ENCODE measurements at places on chromosomes 7 and 10. TPM values are rescaled to one million over a fixed set of nuclear protein-coding genes. Genes with fewer than 3 reads are reported as not detected.

DNA sequence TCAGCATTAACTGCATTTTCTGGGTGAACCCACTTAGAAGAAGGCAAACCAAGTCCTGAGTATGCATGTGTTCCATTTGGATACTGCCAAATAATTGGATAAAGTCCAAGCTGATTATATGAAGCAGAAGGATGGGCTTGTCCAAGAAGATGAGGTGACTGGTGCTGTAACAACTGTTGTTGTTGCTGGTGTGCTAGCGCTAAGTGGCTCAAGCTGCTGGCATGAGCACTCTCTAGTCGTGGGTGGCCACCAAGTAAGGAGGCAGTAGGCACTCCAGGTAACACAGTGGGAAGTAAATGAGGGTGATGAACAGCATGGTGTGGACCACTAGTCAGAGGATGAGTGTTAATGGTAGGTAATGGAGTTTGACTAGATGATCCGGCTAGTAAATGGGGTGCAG lies 80.4 kb downstream of the NRBF2 start:
- DNase-seq, result no peak

Gene IFIT1B
- total RNA-seq, result not detected

GRCh38 chr10:76297358-76297757 lies 865.9 kb downstream of the LRMDA start:
- no peak for DNase-seq

Gene SPDYE6
- total RNA-seq, result not detected

DNA sequence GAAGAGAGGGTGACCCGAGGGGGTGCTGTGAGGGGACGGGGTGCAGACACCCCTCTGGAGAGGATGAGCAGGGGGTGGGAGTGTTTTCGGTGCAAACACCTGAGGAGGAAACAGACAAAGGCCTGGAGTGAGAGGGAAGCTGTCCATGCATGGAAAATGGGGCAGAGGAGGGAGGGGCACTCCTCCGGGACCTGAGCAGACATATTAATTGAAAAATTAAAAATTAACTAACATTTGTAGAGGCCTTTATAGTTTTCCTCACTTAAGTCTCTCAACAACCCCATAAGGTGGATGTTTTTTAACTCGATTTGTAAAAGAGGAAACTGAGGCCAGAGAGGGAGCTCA lies 1.2 kb downstream of the VPS37D start:
- DNase-seq, result no peak

DNA sequence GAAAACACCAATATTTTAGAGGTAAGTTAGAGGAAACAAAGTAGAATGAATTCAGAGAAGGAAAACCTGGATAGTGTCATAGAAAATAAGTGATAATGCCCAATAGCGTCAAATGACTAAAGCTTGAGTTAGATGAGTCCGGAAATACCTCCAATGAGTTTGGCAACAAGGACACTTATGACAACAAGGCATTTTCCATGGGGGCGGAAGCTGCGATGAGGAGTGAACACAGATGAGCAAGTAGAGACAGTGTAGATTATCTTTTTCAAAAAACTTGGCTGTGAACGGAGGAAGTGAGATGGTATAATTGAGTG lies 383 bp upstream of the R3HCC1L start:
- DNase-seq, result no peak

DNA sequence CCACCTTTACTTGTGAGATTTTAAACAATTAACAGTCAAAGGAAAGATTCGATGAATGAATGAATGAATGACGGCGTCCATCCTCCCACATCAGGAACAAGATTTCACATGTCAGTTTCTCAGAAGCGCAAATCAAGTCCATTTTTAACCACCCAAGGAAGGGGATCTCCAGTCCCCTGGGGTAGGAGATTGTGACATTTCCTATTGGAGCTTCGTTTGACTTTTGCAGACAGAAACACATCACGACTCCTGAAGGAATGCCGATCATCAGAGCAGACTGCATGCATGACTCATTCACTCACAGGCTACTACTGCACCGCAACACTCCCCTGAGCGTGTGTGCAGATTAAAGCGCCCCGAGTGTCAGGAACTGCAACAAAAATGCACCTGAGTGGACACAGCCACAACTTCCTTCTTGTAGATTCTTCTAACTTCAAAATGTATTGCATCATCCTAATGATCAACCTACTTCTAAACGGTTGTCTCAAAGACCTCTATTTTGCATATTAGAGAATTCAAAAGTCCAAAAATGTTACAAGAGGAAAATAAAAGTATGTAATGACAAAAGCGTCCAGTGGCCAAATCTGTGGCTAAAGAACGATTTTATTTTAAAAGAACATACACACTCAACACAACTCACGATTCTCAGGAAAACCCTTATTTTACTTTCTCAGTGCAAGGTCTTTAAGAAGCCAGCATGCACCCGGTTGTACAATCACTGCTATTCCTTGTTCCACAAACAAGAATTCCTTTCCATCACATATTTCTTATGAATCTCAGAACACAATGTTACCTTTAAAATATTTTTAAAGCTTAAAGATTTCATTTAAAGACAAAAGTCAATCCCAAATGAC lies 172.6 kb downstream of the FAM107B start:
- DNase-seq, result peak; percentile 25

GRCh38 chr10:121942749-121943416 lies 15.1 kb upstream of the ATE1 start:
- no peak for DNase-seq

Gene IKZF1
- 301 TPM for total RNA-seq

DNA sequence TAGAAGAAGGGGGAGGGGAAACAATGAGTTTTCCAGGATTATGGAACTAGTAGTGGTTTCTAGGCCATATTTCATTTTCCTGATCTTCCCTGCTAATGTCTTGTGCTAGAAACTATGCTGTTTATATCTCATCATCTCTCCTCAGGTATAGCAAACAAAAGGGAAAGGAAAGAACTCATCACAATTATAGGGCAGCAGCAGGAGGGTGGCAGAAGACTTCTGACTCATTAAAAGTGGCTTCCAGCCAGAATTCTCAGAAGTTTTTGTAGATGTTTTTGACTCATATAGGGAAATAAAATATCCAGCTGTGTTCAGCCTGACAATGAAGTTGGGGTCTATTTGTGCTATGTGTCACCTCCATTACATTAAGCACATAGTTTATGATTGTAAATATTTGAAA lies 6.5 kb downstream of the AHR start:
- DNase-seq, result no peak

GRCh38 chr7:116180302-116180701 lies 30.0 kb upstream of the TES start:
- no peak for DNase-seq

GRCh38 chr7:137774793-137775201 lies 72.0 kb downstream of the DGKI start:
- DNase-seq, result no peak

Gene LRRC18
- total RNA-seq, result not detected

DNA sequence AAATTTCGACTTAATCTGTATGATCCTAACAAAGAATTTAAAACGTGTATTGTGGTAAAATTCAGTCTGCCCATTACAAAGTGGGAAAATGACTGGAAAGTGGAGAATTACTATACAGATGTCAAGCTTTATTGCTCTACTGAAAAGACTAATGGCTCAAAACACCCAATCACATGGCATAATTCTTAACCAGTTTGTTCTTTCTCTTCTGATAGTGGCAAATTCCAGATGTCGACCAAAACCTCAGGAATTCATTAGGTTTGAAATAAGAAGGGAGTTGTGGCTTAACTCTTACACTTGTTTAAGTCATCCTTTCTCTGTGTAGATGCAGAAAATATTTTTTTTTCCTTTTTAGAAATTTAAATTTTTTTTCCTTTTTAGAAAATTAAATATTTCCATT lies 1254.9 kb upstream of the LRRN3 start:
- no peak for DNase-seq

Gene AGMO
- not detected for total RNA-seq

- no peak for DNase-seq
These were observed 59.5 kb upstream of the PDLIM1 start for GRCh38 chr10:95350219-95350829.

Gene CYP2E1
- total RNA-seq, result 14.5 TPM

GRCh38 chr7:82839555-82839954 lies 323.1 kb downstream of the PCLO start:
- DNase-seq, result no peak

- no peak for DNase-seq
These were observed 24.8 kb upstream of the EIF5AL1 start for GRCh38 chr10:79487296-79488194.

Gene TEX36
- total RNA-seq, result not detected

Gene OGDHL
- not detected for total RNA-seq

DNA sequence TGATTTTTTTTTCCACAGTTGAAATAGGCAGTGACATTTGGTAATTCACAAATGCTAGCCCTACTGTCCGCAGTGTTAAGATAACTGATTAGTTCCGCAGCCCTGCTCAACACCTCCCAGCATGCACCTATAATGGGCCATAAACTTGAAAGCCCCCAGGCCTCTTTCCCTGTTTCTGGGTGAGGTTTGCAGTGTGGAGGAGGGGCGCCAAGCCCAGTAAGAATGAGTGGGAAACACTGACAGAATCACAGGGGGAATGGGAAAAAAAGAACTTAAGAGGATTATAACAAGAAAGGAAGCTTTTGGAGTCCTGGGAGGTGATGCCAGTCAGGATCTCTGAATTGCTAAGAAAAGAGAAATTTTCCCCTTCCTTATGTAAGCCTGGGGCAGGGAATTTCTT lies 39.6 kb upstream of the SP8 start:
- DNase-seq, result no peak

Gene ELOVL3
- total RNA-seq, result not detected

All from T-helper 17 cell (primary cell).